ENCODE measurements at places on chromosomes 13 and 19. TPM values are rescaled to one million over a fixed set of nuclear protein-coding genes. Genes with fewer than 3 reads are reported as not detected.

KLK12 gene
- total RNA-seq: not detected

OSCAR gene
- total RNA-seq: under 0.01 TPM

CCDC8 gene
- 17.2 TPM for total RNA-seq

HSPB6 gene
- total RNA-seq: 47.8 TPM

TMEM255B gene
- 10.4 TPM for total RNA-seq

LILRA6 gene
- not detected for total RNA-seq

CGB8 gene
- total RNA-seq: not detected

PSG4 gene
- total RNA-seq: 0.17 TPM

CPB2 gene
- not detected for total RNA-seq

TPRX1 gene
- total RNA-seq: not detected

LRFN3 gene
- 3.1 TPM for total RNA-seq

HSH2D gene
- total RNA-seq: not detected

NLRP9 gene
- total RNA-seq: not detected

C13orf42 gene
- not detected for total RNA-seq

PNMA8B gene
- 1.7 TPM for total RNA-seq

ELL gene
- total RNA-seq: 18.7 TPM

SYDE1 gene
- 17.5 TPM for total RNA-seq

ANGPTL8 gene
- not detected for total RNA-seq

SWSAP1 gene
- 0.50 TPM for total RNA-seq

ZNF649 gene
- total RNA-seq: 6.2 TPM

PCDH9 gene
- total RNA-seq: 0.26 TPM
